Muscle of arm (tissue), 14 donors: ENCODE measurements at places on chromosomes 5 and 9. TPM values are rescaled to one million over a fixed set of nuclear protein-coding genes. Genes with fewer than 3 reads are reported as not detected.
A peak's percentile ranks its signal among the peaks of the same experiment; 100 is the strongest.

GRCh38 chr9:68738358-68738757 is 33.3 kb downstream of the PIP5K1B start:
- no peak for DNase-seq

DNA sequence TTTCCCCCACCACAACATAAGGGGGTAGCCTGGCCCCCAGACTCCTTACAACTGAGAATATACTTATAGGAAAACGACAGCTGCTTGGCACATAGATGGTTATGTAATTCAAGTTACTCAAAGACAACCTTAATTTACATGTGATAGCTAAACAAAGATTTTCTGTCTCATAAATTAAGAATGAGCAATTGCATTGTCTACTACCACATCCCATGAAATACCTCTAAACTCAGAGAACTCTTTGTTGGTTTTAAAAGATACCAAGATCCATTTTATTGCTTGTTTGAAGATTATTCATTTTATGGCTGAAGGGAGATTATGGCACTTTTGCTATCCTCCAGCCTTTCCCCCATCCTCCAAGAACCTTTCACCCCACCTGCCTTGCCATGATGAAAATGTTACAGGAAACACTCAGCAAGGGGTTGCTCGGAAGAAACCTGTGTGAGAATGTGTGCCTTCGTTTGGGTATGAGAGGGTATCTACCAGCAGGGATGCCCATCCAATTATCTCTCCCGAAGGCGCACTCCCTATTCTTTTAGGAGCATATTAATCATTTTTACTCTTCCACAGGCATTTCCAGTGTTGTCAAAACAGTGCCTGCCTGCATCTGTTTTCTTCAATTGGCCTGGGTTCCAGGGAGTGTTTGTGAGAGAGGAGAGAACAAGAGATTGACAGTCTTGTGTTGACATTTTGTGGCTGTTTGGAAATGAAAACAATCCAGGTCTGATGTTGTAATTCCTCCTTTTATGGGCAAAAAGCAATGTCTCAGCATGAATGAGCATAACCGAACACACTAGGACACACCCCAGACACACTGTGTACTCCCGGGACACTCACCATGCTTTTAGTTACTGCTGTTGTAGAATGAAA is 208.0 kb upstream of the ANKRD55 start:
- DNase-seq, result no peak

DNA sequence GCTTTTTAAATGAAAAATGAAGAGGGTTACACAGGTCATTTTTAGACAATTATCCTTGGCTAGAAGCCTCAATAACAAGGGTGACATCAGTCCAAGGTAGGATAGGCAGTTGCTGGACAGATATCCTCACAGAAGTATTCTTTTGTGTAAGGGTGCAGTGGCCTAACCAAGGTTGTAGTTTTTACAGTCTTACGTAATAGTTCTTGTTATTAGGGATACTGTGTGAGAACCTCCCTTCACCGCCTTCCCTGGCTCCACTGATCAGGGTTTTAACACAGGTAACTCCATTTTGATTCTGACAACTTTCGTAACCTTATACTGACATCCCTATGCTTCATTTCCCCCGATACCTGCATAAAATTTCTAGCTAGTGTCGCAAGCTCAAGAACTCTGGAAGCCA is 8.7 kb upstream of the CAPSL start:
- no peak for DNase-seq

DNA sequence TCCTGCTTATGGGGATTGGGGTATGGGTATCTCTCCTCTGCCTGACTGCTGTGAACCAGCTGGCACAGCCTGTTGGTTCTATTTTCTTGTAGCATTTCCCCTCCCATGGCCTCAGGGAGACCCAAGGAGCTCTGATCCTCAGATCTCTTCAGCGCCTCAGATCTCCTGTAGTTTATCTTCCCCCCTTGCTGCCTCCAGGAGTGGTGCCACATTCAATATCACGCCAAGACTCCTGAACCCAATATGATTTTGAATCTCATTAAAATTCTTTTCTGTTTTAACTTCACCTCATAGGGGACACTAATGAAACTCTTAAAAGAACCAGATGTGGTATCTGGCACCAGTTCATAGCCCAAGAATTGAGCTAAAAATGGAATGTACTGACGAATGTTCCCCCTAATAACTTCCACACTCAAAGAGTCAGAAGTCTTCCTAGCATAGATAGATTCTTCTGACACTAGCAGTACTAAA is 59.6 kb upstream of the LIFR start:
- DNase-seq, result peak; percentile 32

GRCh38 chr9:113361304-113362018 is 12.1 kb downstream of the BSPRY start:
- no peak for DNase-seq

DNA sequence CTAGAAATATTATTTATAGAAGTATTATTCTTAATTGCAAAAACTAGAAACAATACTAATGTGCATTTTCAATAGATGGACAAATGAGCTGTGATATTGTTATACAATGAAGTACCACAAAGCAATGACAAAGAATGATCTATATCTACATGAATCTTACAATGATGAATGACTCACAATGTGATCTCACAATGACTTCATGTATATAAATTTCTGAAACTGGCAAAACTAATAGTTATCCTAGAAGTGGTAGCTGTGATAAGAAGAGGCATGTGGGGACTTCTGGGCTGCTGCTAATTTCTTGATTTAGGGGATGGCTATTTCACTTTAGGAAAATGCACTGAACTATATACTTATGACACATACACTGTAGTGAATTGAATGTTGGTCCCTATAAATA is 396.0 kb upstream of the ZNF608 start:
- no peak for DNase-seq

DNA sequence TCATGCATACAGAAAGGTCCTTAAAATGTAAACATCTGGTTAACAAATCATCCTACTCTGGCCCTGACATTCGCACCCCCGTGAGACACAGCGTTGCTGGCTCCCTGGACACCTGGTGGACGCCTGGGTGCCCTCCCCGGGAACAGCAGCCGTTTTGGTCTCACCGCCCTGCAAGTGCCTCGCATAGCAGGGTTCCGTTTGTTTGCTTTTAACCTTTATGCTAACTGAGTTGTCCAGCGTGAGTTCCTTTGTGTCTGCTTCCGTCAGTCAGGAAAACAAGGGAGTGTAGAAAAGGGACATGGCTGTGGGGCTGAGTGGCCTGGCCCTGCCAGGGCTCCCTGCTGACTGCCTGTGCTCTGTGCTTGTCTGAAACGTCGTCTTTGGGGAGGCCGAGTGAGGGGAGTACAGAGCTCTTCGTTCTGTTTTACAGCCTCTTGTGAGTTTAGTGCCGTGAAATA is 91.8 kb upstream of the CACNA1B start:
- DNase-seq, result no peak

DNA sequence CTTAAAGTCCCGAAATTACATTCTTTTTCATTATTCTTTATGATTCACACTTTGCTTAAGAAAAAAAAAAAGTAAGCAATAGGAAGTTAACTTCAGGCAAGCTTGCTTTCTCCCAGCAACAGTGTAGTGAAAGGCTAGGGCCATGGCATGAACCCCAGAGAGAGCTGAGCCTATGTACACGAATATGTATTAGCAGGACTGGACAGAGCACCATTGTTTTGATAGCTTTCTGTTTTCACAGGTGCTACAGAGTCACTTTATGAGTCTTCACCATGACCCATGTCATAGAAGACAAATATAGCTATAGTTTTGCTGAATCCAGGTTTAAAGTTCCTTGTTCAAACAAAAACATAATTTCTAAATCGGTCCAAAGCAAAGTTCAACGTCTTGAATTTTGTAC is 199.2 kb downstream of the ADAMTSL1 start:
- no peak for DNase-seq

- no peak for DNase-seq
Observed at GRCh38 chr5:161446655-161447054, 99.9 kb downstream of the GABRB2 start.

- no peak for DNase-seq
Observed at GRCh38 chr5:163841-164240, 27.5 kb upstream of the LRRC14B start.

DNA sequence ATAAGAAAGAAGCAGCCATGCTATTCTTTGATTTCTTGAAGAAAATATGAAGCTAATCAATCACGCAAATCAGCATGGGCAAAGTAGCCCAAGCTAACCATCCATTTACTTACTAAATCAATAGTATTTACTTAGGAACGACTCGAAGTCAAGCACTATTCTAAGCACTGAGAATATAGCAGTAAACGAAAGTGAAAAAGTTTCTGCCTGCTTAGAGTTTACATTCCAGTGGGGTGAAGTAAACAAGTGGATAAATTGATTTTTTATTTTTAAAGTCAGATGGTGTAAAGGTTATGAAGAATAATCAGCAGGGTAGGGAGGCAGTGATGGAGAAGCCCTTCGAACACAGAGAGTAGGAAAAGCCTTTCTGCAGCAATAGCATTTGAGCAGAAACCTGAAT is 5.5 kb downstream of the TSTD2 start:
- DNase-seq, result no peak

- DNase-seq, result no peak
Observed at GRCh38 chr9:130306823-130307666, 41.5 kb downstream of the HMCN2 start.

DNA sequence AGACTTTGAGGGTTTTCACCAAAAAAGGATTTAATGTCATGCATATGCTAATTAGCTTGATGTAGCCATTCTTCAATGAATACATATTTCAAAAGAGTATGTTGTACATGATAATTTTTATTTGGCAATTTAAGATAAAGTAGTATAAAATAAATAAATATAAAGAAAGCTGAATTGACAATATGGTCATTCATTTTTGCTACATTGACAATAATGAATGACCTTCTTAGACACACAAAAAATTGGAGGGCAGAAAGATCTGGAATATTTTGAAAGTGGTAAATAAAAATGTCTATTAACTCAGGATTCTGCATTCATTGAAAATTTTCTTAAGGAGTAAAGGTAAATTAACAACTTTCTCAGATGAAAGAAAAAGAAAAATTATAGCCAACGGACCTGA is 324.8 kb upstream of the FTMT start:
- no peak for DNase-seq

DNA sequence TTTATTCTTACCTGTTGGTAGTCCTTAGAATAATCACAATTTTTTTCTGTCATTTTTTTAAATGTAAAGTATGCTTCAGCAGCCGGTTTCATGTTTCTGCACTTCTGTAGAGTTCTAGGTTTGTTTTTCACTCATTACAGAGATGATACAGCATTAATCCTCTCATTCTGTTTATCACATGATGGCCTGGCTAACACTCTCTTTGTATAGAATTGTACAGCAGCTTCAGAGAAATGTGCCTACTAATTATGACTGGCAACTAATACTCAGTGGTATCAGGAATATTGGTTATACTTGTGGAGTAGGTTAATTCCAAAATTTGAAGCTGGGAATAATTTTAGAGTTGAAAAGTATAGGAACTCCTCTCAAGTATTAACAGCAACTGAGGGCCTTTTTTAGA is 192.9 kb upstream of the OTULINL start:
- no peak for DNase-seq

DNA sequence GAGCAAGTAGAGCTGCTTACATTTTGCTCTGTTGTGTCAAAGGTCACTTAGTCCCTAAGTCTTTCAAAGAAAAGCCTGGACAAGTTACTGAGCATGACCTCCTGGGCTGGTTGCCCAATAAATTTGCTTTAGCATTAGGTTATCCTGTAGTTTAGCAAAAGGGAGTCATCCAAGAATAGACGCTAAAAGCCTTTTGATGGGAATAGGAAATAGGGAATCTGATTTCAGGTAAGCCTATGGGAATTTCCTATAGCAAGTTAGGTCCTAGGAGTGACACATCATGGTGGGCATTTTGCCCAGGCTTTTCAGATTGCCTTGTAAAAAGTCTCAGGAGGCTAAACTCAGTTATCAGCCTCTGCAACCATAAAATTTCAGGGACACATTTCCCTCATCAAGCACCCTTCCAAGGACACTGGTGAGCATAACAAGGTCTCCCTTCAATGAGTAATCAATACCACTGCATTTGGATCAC is 67.6 kb upstream of the RANBP3L start:
- DNase-seq, result no peak

DNA sequence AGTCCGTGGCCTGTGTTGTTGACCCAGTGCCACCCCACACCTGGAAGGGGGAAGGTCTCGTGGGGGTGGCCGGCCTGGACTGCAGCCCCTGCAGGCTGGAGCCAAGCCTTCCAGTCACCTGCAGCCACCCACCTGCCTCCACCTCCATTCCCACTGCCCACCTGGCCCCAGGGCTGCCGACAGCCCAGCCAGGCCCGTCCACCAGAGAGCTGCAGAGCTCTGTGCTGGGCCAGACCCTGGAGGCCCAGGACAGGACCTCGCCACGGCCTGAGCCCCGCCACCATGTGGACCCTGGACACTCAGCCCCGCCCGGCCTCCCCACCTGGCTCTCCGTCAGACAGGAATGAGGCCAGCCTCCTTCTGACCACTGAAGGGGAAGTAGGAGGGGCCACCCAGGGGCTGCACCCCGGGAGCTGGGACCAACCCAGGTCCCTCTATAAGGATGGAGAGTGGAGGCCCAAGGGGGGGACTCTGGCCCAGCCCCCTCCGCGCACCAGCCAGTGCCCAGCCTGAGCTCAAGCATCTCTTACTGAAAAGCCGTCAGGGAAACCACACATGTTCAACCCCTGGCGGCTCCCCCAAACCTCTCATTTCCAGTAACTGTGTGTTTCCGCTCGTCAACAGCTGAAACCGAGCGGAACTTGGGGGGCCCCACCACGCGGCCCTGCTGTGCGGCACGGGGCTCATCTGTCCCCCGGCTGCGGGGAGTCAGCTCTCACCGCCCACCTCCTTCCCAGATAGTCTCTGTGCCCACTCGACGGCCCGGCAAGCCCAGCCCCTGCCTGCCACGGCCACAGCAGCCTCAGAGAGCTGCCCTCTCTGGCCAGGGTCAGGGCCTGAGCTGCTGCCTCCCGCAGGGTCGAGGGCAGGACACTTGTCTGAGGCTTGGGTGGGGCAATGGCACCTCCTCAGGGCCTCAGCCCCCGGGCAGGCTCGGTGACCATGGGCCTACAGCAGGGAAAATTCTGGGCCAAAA is 12.8 kb downstream of the NOTCH1 start:
- DNase-seq, result no peak

The C5orf58 gene
- polyA plus RNA-seq, result not detected

The CARTPT gene
- polyA plus RNA-seq, result not detected

The PRRX2 gene
- polyA plus RNA-seq, result 1.5 TPM

The SUSD1 gene
- 8.0 TPM for polyA plus RNA-seq

The PITX1 gene
- polyA plus RNA-seq, result 11.8 TPM

The ZNF366 gene
- polyA plus RNA-seq, result 2.3 TPM

The CSF2 gene
- polyA plus RNA-seq, result not detected

The RORB gene
- polyA plus RNA-seq, result 0.11 TPM

The CD72 gene
- polyA plus RNA-seq, result 1.9 TPM

The SLC4A9 gene
- not detected for polyA plus RNA-seq

The CD180 gene
- 2.9 TPM for polyA plus RNA-seq

The IGFBPL1 gene
- 0.89 TPM for polyA plus RNA-seq
